ENCODE measurements at places on chromosomes 5 and 9.

DNA sequence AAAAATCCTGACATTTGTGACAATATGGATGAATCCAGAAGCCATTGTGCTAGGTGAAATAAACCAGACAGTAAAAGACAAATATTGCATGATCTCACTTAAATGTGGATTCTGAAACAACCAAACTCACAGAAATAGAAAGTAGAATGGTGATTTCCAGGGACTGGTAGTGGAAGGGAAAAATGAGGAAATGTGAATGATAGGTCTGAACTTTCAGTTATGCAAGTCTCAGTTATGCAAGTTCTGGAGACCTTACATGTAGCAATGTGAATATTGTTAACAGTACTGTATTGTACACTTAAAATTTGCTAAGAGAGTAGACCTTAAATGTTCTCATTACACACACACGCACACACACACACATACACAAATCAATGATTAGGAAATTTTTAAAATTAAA is 84.9 kb downstream of the SLCO4C1 start:
- DNase-seq, result no peak

- no peak for DNase-seq
Observed at GRCh38 chr5:98468188-98468869, 305.1 kb upstream of the RGMB start.

- DNase-seq, result no peak
Observed at GRCh38 chr5:175569701-175570100, 88.2 kb upstream of the HRH2 start.

DNA sequence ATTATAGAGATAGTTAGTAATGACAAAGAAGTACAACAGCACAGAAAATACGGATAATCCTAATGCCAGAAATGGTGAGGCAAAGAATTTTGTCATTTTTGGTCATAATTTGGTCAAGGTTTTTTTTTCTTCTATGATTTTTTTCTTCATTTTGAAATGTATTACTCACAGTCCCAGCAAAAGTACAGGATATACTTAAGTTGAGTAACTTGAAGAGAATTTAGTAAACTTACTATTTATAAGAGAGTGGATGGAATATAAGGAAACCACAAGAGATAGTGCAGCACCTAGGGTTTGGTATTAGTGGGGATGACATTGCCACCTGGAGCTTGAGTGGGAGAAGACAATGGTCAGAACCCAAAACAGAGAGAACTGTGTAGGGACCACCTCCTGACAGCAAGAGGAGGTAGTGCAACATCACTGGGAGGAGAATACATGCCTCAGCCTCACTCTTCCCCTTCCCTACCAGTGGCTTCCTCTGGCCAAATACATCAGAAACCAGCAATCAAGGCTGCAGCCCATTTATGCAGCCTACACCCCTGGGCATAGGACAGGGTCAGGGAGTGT is 434.5 kb upstream of the TRPC7 start:
- DNase-seq, result no peak

DNA sequence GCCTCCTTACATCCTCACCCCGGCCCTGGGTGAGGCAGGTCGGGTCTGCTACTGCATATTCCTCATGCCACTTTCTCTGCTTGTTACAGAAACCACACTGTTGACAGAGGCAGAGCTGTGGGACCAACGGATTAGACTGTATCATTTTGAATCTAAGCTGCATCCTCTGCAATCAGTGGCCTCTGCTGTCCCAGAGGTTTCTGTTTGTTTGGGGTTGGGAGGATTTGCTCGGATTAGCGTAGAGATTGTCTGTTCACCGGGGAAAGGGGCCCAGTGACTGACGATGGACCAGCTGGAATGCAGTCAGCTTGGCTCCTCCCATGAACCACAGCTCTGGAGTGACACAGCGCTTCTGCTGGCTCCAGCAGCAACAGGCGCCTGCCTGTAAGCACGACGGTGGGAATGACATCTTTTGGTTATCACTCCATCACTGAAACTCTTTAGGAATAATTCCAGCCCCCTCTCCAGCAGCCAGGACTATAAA is 37.3 kb upstream of the ADRA1B start:
- DNase-seq, result no peak

DNA sequence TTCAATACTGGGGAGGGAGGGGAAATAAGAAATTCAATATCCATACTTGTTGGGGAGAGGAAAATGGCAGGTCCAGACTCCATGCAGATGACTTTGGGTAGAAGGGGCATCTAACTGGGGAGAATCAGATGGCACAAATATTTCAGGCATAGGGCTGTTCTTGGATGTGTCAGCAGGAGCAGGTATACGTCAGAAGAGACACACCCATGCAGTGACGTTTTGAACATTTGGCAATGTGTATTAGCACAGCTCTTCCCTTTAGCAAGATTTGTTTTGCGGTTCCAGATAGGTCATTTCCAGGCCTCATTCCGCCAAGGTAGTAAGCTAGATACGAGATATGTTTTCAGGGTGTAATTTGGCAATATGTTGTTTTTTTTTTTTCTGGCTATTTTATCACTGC is 187.2 kb upstream of the CDH10 start:
- DNase-seq, result no peak

DNA sequence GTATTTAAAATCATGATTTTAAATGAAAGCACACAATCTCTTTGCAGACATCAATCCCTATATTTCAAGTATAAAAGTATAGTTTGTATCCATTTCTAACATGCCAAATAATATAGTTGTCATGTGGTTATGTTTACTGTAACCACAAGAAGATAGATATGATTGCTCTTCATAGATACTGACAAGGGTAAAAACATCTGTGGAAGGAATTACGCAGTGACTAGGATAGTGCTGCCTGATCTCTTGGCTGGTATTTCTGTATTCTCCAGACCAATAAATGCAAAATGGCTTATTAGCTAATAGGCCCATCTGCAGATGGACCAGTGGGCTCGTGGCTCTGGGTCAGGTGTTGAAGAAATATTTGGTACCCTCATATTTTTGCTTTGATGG is 34.9 kb upstream of the FBN2 start:
- DNase-seq, result no peak

- DNase-seq, result no peak
Observed at GRCh38 chr9:80320916-80321315, 749.2 kb downstream of the TLE4 start.

DNA sequence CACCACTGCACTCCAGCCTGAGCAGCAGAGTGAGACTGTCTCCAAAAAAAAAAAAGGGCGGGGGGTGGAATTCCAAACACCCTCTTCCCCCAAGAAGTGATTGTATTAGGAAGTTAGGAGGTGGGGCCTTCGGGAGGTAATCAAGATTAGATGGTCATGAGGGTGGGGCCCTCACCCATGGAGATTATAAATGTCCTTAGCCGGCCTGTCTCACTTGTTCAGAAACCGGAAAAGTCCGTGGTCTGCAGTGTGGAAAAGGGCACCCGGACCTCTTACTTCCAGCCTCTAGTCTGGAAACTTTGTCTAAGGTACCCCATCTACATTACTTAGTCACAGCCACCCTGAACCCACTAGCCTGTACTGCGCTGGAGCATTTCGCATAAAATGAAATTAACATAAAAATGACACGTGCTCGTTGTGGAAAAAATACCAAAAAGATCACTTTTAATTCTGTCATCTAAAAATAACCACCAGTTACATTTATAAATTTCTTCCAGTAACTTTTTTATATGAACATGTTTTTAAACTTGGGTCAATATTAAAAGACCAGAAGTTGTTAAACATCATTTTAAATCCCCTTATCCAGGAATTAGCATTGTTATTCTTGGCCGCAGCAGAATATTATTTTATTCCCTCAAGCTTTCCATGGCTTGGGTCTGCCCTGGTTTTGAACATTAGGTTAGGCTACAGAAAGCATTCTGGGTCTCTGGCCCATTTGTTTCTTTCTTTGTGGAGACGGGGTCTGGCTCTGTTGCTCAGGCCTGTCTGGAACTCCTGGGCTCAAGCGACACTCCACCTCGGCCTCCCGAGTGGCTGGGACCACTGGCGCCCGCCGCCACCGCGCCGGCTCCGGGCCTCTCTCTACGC is 1.2 kb upstream of the CKS2 start:
- DNase-seq, result no peak

GRCh38 chr5:2222246-2222992 is 339.7 kb upstream of the IRX4 start:
- no peak for DNase-seq

- DNase-seq, result no peak
Observed at GRCh38 chr9:136673975-136674785, 11.5 kb downstream of the EGFL7 start.

DNA sequence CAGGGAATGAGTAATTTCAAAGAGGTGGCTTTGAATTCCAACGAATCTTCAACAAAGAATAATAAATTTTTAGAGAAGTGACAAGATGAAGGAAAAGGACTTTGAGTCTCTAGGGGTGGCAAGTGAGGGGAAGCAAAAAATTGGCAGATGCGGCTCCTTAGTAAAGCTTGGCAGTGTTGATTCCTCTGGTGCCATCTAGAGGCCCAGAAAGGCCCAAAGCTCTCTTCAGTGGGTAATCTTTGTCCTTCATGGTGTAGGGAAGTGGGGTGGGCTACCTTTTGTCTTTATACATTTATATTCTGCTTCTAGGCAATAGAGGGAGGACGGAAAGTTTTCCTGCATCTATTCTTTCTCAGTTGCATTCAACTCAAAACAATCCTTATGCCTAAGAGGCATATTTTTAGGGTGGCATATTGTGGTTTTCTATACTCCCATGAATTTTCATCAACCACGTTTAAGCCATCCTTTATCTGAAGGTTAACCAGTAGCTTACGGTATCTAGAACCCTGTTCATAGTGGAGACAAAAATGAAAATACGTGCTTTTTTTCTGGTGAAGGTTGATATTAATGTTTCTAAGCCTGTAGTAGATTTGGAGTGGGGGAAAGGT is 17.5 kb upstream of the ROPN1L start:
- no peak for DNase-seq

- no peak for DNase-seq
Observed at GRCh38 chr9:72905514-72906480, 47.1 kb downstream of the ALDH1A1 start.

GRCh38 chr5:159975462-159976019 is 33.4 kb upstream of the TTC1 start:
- no peak for DNase-seq

DNA sequence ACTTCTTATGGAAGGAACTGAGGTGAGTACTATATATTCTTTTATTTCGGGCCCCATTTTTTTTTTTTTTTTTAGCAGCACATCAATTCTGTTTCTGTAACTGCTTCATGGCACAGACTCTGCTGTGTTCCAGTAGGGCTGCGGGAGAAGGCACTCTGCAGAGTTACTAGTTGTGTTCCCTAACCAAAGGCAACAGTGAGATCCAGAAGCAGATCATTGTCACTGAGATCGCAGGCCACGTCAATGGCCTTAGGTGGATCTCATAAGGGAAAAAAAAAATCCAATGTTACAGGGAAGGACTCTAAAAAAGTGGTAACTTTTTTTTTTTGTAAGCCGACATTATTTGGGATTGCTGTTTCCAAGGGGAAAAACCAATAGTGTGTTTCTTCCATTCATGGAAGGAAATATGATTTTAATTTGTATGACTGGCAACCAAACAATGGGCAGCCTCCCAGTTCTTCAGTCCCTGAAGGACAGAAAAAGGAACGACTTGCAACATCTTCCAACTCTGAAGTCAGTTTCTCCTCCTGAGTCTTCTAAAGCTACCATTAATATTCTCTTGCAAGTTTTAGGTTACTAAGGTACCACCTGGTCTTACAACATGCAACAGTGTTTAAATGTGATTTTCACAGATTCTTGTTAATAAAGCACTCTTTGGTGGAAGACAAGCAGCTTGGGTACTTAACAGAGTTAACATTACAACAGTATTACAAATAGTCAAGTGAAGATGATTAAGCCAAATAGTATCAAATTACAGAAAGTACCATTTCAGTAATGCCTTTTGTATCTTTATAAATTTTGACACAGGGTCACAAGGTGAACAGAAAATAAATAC is 52.8 kb downstream of the HABP4 start:
- DNase-seq, result no peak

- no peak for DNase-seq
Observed at GRCh38 chr5:127649018-127649439, at the start of gene CTXN3. Gene CTXN3 (plus strand): TSS chr5:127649082. CDS start chr5:127657522, 8,440 bp downstream.

DNA sequence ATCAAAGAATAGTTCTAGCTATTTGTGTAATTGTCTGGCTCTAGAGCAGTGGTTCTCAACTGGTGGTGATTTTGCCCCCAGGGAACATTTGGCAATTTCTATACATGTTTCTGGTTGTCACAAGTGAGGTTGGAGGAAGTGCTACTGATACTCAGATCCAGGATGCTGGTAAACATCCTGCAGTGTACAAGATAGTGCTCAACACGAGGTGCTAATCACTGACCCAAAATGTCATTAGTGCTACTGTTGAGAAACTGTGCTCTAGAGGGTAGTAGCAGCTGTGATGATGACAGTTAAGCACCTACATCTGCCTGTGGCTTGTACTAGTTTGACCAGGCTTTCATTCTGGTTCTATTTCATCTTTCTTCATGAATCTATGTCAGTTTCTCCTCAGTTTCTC is 22.1 kb downstream of the LRRC19 start:
- no peak for DNase-seq

DNA sequence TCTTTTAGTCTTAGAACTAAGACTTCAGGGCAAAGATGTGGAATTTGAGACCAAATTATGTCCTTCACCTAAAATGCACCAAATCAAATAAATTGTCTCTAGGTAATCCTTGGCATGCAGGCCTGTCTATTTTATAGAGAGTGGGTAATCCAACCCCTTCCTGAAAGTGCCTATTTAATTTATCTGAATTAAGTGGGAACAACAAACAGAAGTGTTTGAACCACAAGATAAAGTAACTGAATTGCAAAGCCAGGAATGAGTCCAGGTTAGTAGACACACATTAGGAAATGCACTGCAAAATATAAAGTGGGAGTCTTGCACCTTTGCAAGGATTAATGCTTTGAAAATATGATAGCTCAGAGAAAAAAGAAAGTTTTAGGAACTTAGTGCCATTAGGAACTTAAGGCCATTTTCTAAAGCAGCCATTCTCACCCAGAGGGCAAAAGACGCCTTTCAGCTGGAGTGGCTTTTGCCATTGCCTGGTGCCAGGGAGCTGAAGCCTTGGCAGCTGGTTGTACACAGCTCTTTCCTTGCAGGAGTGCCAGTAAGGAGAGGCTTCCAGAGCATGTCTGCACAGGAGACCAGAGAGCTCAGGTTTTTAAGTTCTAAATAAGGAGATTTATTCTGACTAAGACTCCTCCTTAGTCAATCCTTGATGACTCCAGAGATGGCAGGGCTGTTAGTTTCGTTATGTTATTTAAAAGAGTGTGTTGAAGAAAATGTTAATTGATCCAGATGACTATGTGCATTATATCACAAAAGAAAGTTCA is 151.7 kb upstream of the ELL2 start:
- peak; percentile 48 for DNase-seq

All from pancreas (tissue), 10 donors.